ENCODE measurements at places on chromosomes 4 and X. TPM values are rescaled to one million over a fixed set of nuclear protein-coding genes. Genes with fewer than 3 reads are reported as not detected.

Gene TKTL2
- total RNA-seq = not detected

Gene RAB33B
- 4.8 TPM for total RNA-seq

Gene NDP
- not detected for total RNA-seq

Gene PPP1R2C
- total RNA-seq = not detected

Gene GABRQ
- not detected for total RNA-seq

Gene MAGEA3
- total RNA-seq = not detected

Gene DMRTC1B
- not detected for total RNA-seq

Gene SPARCL1
- total RNA-seq = not detected

Gene MAGEC1
- total RNA-seq = not detected

Gene CLDN22
- total RNA-seq = not detected

Gene PDCL2
- not detected for total RNA-seq

Gene GAGE12E
- total RNA-seq = not detected

Gene MAPK10
- 5.6 TPM for total RNA-seq

Gene GPR173
- 0.08 TPM for total RNA-seq

Gene TMEM185A
- total RNA-seq = 8.5 TPM

Gene GABRG1
- not detected for total RNA-seq

Gene CXXC4
- total RNA-seq = not detected

Gene GLOD5
- not detected for total RNA-seq

Data from hair follicular keratinocyte (primary cell).